ENCODE measurements at places on chromosomes 2 and 18. TPM values are rescaled to one million over a fixed set of nuclear protein-coding genes. Genes with fewer than 3 reads are reported as not detected.

The LHCGR gene
- polyA plus RNA-seq, result not detected

The MEIS1 gene
- 1.3 TPM for polyA plus RNA-seq

The EVX2 gene
- not detected for polyA plus RNA-seq

The ALK gene
- not detected for polyA plus RNA-seq

The RESP18 gene
- polyA plus RNA-seq, result not detected

The AOX1 gene
- not detected for polyA plus RNA-seq

The UGT1A4 gene
- not detected for polyA plus RNA-seq

The TUBB8B gene
- polyA plus RNA-seq, result not detected

The ADD2 gene
- polyA plus RNA-seq, result not detected

The UGT1A9 gene
- polyA plus RNA-seq, result not detected

The C18orf54 gene
- polyA plus RNA-seq, result 0.20 TPM

The CENPA gene
- 0.68 TPM for polyA plus RNA-seq

The GRB14 gene
- polyA plus RNA-seq, result 1.2 TPM

The MPP4 gene
- not detected for polyA plus RNA-seq

The C1QL2 gene
- polyA plus RNA-seq, result not detected

The LRRC30 gene
- not detected for polyA plus RNA-seq

The FEV gene
- not detected for polyA plus RNA-seq

The PID1 gene
- 2.8 TPM for polyA plus RNA-seq

The RAB27B gene
- 6.3 TPM for polyA plus RNA-seq

The CCDC178 gene
- polyA plus RNA-seq, result not detected

The UGT1A5 gene
- polyA plus RNA-seq, result not detected

The IL1B gene
- 0.31 TPM for polyA plus RNA-seq

The UGT1A10 gene
- polyA plus RNA-seq, result not detected

All from immature natural killer cell (primary cell).